ENCODE measurements at places on chromosomes 2 and 18. TPM values are rescaled to one million over a fixed set of nuclear protein-coding genes. Genes with fewer than 3 reads are reported as not detected.

MDH1B gene
- total RNA-seq, result 9.2 TPM

GPAT2 gene
- total RNA-seq, result not detected

C2orf66 gene
- total RNA-seq, result 0.26 TPM

STAT4 gene
- 0.55 TPM for total RNA-seq

- no peak for DNase-seq
Measured at GRCh38 chr2:907706-908105, 42.9 kb upstream of the SNTG2 start.

DNA sequence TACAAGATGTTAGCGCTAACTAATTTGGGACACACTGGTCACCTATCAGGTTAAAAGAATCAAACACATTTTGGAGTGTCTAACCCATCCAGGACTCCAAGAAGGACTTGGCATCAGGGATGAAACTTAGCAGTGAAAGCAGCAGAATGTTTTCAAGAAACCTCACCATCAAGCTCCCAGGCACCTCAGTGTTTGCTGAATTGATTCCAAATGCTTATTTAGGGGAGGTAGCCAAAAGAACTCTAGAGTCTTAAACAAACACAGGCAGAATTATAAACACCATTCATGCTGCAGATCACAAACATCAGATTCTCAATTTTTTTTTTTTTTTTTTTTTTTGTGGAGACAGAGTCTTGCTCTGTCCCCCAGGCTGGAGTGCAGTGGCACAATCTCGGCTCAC is 122.8 kb upstream of the UXS1 start:
- DNase-seq, result no peak

- no peak for DNase-seq
Measured at GRCh38 chr18:25473008-25473407, 121.0 kb upstream of the ZNF521 start.

DNA sequence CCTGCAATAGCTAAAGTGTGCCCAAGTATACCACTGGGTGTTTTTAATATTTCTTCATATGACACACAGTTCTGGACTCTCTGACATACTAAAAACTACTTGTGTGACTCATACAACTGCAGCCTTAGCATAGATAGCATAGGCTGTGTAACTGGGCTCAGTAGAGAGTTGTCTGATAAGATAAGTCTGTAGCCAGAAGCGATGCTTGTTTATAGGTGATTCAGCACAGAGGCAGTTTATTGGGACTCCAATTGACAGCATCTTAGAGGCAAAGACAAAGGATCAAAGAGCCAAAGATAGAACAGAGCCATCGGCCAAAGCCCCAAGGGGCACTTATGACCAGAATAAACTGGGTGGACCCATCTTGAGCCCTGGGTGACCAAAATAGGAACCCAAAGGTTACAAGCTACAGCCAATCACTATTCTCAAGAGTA is 42.3 kb downstream of the AAK1 start:
- peak; percentile 84 for DNase-seq

- DNase-seq, result no peak
Measured at GRCh38 chr18:76130845-76131244, 364.2 kb downstream of the ZNF516 start.

All from A172 (cell line).